ENCODE measurements at places on chromosomes 13 and 19.

DNA sequence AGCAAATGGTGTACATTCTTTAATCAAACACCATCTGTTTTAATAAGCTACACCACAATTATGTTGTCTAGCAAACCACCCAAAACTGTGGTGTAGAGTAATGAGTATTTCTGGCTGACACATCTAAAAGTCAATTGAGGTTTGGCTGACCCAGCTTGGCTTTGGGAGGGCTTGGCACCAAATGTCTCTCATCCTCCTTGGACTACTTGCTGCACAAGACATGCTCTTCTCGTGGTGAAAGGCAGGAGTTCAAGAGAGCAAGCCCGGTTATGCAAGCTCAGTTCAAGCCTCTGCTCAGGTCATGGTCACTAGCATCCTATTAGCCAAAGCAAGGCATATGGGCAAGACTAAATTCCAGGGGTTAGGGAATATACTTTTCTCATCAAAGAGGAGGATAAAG is 37.1 kb downstream of the LACC1 start:
- no peak for DNase-seq

DNA sequence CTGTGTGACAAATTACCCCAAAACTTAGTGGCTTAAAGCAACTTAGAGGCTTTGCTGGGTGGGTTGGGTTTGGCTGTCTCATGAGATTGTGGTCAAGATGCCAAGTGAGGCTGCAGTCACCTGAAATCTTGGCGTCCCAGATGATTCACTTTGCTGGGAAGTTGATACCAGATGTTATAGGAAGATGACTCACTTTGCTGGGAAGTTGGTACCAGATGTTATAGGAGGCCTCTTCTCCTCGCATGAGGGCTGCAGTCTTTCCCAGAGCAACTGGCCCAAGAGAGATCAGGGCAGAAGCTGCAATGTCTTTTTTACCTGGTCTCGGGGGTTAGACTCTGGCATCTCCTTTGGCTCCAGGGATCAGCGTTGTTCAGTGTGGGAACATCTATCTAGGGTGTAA is 16.8 kb downstream of the TEX29 start:
- peak; percentile 55 for DNase-seq

DNA sequence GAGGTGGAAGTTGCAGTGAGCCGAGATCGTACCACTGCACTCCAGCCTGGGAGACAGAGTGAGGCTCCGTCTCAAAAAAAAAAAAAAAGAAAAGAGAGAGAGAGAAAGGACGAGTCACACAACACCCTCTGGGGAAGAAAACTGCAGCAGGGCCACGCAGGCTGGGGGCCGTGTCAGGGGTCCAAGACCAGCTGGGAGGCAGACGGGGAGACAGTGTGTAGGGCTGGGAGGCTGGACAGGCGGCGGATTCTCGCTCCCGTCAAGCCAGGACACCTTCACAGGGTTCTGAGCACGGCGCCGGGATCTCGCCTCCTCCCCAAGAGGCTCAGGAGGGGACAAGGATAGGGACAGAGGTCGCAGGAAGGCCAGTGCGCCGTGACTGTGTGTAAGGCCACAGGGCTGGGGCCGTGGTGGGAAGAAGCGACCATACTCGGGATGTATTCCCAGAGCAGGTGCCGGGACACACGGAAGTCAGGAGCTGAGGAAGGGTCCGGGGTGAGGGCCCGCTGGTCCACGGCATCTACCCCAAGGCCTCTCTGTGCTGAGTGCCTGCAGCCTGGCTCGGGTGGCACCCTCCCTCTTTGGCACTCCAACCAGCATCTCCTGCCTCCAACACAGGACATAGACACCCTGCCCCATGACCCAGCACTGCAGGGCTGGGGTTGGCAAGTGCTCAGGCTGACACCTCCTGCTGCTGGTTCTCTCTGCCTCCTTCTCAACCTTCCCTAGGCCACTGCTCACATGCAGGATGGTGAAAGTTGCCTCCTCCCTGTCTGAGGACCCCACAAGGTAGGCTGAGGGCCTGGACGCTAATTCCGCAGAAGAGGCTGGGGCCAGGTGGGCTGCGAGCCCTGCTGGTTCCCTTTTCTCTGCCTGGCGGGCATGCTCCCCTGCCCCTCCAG is 21.2 kb downstream of the ZNF787 start:
- no peak for DNase-seq

- no peak for DNase-seq
Measured at GRCh38 chr13:30998136-30999088, 66.0 kb downstream of the TEX26 start.

DNA sequence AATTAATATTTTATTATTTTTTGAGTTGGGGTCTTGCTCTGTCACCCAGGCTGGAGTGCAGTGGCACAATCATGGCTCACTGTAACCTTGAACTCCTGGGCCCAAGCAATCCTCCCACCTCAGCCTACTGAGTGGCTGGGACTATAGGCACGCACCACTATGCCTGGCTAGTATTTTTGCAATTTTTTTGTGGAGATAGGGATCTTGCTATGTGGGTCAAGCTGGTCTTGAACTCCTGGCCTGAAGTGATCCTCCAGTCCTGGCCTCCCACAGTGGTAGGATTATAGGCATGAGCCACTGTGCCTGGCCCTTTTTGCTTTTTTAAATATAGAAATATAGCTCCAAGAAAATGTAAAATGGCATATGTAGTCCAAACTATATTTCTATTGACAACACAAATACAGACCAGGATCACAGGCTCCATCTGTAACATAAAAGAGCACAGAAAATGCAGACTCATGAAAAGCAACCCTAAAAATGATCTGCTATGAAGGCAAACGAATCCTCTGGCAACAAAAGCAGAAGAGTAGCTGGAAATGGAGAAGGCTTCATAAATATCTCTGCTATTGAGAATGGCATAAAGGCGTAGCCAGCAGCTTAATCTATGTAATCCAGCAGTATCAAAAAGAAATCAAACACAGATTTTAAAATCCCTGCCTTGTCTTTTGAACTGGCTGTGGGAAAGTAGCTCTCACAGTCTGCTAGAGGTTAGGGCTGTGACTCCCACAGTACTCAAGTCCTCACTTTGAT is 200.6 kb downstream of the LHFPL6 start:
- DNase-seq: no peak

DNA sequence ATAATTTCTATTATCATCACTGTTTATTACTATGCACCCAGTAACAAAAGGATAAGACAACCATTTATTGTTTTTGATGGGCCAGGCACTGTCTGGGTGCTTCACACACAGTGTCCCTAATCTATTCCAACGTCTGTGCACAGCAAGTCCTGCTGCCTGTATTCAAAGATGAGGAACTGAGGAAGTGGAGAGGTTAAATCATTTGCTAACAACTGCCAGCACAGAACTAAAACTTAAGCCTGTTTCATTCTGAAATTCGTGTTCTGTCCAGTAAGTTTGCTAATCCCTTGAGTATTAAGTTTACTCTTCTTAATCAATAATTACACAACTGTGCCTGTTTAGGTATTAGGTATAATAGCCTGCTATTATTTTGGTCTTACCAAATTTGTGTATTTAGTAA is 41.9 kb downstream of the TEX26 start:
- no peak for DNase-seq

DNA sequence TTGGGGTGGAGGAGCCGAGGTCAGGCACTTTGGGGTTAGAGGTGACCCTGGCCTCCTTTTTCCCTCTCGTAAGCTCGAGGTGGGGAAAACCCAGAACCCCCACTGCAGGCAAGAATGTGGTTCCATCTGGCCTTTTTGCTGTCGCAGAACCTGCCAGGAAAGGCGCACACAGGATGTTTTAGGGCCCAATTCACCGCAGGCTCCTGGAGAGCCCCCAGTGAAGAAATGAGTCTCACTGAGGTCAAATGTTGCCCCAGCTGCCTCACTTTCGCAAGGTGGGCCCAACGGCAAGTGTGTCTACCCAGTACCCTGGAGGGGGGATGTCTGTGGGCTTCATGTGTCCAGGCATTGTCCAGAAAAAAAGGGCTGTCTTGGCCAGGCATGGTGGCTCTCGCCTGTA is 61.8 kb downstream of the PEX11G start:
- DNase-seq: no peak

DNA sequence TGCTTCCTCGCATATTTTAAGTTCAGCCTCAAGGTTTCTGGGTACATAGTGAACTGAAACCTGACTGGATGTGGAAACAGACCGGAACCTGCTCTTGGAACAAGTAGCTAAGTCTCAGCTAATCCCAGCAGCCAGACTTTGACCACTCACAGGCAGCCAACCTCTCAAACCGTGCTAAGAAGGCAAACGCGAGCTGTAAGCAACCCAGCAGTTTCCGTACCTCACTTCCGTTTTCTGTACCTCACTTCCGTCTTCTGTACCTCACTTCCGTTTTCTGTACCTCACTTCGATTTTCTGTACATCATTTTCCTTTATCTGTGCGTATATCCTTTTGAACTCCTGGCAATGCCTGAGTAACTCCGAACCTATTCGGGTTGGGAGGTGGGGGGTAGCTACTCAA is 96.8 kb downstream of the SUCLA2 start:
- no peak for DNase-seq

DNA sequence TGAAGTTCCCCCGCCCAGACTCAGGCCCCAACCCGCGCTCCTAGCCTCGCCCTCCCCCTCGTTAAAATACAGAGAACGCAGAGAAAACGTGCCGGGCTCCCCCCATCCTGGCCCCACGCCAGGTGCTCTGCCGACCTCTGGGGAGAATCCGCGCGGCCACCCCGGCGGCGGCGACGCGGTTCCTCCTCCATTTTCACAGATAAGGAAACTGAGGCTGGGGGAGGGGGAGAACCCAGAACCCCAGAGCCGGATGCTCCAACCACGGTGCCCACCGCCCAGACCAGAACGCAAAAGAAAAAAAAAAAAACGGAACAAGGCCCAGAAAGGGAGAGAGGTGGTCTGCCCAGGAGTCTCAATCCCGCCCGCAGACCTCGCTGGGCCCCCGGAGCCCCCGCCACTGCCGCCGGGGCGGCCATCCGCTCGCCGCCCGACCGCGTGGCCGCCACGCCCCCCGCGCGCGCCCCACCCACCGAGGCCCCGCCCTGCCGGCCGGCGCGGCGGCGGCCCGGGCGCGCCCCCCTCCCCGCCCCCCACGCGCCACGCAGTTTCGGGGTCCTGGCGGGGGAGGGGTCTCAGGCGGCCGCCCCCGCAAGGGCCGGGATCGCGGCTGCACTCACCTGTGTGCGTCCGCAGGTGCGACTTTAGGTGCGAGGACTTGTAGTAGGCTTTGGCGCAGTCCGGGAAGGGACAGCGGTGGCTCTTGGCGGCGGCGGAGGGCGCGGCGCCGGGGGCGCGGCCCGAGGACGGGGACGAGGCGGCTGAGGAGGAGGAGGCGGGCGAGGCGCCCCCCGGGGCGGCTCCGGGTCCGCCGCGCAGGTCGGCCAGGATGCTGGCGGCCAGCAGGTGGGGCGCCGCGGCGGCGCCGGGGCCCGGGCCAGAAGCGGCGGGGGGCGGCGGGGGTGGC is 703 bp downstream of the KLF16 start:
- DNase-seq: no peak

DNA sequence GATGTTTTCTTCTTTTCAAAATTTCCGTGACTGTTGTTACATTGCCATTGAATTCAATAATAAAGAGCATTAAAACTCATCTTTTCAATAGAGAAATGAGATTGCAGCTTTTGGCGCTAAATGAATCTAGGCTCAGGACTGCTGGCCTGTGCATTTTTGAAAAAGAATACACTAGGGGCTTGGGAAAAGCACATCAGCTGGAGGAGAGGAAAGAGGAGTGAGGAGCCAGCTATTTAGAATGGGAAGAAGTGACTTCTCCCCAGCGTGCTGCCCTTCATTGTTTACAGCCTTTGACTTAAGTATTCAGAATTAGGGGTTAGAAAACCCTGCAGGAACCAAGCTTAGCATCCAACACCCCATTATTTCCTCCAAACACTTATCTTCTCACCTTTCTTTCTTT is 43.3 kb downstream of the TNFSF11 start:
- DNase-seq: no peak

GRCh38 chr19:34254698-34255432 is 511 bp downstream of the GARRE1 start:
- no peak for DNase-seq

Measured in non-pigmented ciliary epithelial cell (primary cell).